ENCODE measurements at places on chromosomes 11 and 22.
A peak's percentile ranks its signal among the peaks of the same experiment; 100 is the strongest.

DNA sequence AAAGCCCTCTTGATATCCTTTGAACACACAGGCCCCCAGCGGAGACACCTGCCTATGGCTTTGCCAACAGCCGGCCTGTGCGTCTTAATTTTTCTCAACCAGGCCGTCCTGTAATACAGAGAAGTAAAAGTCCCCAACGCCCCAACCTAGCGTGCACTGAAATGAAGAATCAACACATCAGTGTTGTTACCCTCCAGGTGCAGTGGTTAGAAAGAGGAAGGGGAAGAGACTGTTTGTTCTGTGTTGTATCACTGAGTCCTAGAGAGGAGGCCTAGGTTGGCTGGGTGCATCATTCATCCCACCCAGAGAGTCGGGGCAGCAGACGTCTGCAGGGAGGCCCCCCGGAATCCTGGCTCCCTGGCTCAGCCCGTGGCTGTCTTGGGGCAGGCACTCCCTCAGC is 25.7 kb downstream of the SGSM1 start:
- no peak for DNase-seq

GRCh38 chr11:22273781-22274180 is 64.4 kb upstream of the SLC17A6 start:
- no peak for DNase-seq

DNA sequence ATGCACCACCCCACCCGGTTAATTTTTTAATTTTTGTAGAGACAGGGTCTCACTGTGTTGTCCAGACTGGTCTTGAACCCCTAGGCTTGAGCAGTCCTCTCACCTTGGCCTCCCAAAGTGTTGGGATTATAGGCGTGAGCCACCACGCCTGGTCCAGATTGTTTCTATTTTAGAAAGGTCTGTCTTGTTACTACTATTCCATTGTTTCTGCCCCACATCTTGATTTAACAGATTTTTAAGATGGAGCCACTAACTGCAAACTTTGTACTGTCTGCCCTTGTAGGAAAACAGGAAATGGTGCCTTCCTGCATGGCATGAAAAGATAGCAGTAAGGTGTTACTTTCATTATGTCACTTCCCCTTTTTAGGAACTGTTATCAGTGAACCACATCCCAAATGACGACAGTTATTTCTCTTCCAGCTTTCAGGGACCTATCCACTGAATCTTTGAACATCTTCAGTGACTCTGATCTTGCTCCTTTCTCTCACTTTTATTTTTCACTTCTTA is 23.2 kb downstream of the TAF1D start:
- no peak for DNase-seq

GRCh38 chr22:48366591-48366990 is 1461.1 kb downstream of the BRD1 start:
- DNase-seq = peak; percentile 10

DNA sequence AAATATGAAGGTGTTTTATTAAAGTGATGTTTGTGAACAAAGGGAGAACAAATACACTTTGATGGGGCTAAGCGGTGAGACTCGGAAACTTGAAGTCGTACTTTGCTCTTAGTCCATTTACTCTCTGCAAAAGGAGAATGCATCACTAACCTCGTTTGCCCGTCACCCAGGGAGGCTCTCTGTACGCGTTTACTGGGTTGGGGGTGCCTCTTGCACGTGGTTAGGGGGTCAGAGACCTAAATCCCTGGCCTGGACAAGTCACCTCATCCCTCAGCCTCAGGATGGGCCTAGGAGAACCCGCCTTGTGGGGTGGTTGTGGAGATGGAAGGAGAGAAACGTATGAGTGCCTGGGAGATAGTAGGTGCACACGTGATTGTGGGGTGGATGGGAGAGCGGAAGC is 803 bp upstream of the IFT27 start:
- no peak for DNase-seq

GRCh38 chr11:126862664-126863243 is 137.8 kb downstream of the KIRREL3 start:
- no peak for DNase-seq

DNA sequence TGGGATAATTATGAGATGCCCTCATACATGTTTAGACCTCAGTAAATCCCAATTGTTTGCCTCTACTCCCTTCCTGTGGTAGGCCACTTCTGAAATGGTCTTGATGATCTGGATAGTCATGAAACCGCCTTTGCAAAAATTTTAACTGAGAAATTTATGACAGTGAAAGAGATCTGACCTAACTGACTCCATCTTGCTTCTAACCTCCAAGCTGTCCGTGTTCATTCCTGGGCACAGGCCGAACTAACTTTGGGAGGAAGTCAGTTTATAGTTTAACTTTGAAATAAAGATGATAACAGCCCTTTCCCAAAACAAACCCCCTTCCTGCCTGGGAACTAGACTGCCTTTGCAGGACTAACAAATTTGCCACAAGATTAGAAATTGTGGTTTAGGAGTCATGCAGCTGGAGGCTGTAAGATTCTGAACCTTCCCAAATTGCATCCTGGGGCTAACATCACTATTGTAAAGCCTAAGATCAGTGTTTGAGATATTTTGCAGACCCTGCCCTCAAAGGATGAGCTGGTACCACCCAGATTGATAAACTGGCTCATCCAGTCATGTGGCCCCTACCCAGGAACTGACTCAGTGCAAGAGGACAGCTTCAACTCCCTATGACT is 19.9 kb upstream of the CTR9 start:
- DNase-seq = no peak

DNA sequence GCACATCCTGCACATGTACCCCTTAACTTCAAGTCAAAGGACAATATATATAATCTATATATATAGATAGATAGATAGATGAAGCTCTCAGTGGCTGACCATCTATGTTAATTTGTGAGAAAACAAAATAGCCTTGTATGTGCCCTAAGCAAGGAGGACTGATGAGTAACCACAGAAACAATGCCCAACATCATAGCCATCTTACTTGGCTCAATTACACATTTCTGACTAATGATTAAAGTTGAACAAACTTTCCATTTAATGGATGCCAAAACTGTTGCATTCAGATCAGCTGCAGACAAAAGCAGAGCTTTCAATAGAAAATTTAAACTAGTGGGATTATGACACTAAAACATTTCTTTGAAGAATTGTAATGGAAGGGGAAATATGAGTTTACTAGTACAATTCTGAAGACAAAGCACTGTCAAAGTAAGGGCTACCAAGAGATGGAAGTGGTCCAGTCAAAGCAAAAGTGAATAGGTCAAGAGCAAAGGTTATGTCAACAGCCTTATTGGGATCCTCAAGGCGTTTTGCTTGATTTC is 1188.2 kb upstream of the RAG2 start:
- no peak for DNase-seq

GRCh38 chr22:44212936-44213335 is 32.2 kb downstream of the PARVG start:
- DNase-seq = no peak

DNA sequence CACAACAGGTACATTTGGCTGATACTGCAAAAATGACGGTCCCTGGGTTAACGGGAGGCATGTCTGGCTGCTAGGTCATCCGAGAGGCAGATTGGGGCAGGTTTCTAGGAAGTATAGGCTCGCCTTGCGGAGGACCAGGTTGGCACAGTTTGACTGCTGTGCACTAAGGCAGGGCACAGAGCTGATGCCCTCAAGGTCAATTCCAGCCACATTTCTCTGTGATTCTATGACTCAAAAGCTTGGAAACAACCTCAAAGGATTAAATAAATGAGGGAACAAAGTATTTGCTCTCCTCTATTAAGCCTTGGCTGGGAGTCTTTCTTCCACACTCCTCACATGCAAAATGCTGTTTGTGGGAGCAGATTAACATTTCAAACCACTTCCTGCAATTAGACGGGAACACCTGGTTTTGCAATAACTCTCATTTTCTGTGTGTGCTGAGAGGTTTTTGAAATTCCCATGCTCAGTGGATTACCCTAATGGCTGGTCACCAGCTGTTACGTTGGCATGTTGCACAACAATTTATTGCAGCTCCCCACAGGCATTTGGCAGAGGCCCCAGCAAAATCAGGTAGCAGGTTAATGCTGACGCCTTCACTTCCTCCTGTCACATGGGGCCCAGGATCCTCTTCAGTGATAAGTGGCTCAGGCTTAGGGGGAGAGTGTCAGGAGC is 61.0 kb upstream of the PLET1 start:
- DNase-seq = no peak

DNA sequence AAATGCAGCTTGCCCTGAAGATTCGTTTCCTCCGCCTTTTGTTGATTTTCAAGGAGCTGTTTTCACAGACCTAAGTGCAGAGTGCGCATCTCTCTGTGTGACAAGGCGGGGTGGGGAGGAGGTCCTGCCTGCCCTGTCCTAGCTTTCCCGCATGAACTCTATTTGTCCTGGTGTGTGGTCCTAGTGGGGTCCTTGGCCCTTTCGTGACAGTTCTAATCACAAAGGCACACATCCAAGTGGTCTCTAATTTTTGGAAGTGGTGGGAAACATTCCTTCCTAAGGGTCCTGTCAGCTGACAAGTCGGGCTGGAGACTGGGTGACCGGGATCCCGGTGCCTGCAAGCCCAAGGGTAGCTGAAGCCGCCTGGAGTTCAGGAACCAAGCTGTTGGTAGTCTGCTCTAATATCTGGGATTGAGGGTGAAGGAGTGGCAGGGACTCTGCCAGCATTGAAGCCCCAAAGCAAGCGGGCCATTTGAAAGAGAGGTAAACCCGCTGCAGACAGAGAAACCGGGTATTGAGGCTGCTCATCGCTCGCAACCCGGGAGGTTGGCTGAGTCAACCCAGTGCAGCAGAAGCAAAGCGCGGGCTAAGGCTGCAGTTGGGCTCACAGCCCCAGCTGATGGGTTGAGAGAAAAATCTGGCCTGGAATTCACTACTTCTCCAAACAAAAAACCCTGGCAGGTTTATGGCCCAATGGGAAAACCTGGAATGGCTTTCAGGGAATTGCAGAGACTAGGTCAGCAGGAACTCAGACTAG is 28.1 kb upstream of the FBXO3 start:
- DNase-seq = no peak

- no peak for DNase-seq
Observed at GRCh38 chr22:17707526-17707925, 66.7 kb downstream of the BID start.

DNA sequence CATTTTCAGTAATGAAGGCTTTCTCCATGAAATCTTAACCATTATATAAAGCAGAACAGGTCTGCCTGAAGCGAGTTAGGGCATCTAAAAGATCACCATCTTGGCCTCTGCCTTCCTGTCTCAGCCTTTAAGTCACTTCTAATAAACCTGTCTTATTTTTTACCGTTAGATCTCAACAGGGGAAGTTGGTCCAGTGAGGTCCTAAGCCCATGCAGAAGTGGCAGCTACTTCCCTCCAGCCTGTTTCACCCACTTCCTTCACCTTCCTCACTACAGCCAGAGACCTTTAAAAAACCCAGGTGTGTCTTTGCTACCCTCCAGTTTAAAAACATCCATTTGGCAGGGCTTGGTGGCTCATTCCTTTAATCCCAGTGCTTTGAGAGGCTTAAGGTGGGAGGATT is 14.1 kb upstream of the LIPT2 start:
- DNase-seq = no peak
